ENCODE measurements at places on chromosomes 3 and 15.

DNA sequence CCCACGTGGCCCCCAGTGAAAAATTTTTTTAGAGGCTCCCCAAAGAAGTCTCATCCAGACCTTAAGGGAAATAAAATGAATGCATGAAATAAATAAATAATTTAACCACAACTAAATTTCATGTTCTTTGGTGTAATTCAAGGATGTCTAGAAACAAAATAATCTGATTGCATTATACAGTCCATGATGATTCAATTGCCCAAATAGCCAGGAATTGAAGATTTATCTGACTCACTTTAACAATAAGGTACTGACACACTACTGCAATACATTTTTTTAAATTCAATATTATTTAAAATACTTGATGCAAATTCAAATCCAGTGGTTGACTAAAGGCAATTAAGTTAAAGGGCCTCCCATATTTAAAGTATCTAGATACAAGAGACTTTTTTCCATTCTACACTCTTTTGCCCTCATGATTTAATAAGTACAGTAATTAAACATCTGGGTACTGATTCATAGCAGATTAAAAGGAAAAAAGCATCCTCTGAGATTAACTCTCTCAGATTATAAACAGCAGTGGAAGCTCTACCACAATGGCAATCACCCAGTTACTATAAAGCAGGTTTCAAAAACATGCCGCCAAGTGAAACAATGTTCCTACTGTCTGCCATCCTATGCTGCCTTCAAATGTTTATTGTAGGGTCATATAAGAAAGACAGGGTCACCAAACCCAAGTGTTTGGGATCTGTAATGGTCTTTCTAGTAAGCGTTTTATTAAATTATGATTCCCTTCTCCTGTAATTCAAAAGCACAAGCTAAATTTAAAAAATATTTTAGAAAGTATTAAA, 9.9 kb downstream of the UQCC5 start:
- no peak for DNase-seq

DNA sequence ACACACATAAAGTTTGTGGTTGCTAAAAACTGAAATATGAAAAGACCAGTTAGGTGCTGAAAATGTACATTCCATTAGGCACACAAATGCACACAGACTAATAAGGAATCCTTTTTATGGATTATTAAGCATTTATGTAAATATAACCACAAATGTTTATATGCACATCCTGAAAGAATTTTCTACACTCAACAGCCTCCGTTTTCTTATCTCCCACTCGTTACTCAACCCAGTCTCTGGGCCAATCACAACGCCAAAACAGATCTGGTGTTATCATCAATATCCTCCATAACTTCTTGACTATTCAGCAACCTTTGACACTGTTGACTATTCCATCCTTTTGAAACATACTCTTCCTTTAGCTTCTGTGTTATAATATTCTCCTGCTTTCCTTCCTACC, 136.4 kb downstream of the ATP8B4 start:
- no peak for DNase-seq

GRCh38 chr3:2023959-2024358, 74.7 kb upstream of the CNTN4 start:
- DNase-seq, result no peak

DNA sequence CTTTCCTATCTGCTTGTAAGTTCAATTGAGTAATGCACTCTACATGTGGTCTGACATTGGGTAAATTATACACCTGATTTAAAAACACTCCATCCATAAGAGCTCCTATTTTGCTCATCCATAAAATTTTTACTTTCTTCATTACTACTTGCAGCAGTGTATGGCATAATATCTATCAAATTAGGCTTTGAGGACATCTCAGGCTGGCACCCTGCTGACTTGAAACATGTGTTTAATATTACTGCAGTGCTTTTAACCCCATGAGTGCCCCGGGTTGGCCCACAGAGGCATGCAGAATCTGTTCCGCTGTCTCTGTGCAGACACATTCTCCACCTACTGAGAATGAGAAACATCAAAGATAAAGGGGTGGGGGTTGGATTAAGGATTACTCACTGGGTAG, 249.9 kb upstream of the DNAJC19 start:
- DNase-seq, result no peak

DNA sequence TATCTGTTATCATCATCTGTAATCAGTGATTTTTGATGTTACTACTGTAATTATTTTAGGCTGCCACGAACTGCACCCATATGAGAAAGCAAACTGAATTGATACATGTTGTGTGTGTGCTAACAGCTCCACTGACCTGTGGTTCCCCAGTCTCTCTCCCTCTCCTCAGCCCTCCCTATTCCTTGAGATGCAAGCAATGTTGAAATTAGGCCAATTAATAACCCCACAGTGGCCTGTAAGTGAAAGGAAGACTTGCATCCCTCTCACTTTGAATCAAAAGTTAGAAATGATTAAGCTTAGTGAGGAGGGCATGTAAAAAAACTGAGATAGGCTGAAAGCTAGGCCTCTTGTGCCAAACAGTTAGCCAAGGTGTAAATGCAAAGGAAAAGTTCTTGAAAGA, 218.6 kb upstream of the LRRFIP2 start:
- no peak for DNase-seq

GRCh38 chr3:23981955-23982354, 36.9 kb downstream of the NR1D2 start:
- no peak for DNase-seq

GRCh38 chr15:79923079-79923514, 26.3 kb upstream of the MTHFS start:
- DNase-seq, result no peak

DNA sequence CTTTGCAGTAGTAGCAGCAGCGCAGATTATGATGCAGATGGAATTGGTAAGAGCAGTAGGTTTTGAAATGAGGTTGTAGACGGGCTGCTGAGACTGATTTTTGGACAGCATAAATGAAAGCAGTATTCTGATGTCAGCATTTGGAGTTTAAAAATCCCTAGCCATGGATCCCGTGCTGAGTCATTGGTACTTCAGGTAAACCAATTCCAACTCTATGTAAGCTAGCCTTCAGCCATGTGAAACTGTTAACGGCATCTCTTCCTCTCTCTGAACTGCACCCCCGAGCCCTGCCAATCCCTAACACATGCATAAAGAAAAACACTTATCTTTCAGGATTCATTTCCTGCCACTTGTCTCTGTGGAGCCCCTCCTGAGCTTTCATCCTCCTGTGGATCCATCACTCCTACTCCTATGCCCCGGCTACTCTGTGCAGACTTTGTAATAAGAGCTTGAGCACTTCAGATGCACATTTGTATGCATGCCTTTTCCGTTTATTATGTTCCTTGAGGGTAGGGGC, 119.0 kb downstream of the AKAP13 start:
- DNase-seq, result no peak

GRCh38 chr3:126714276-126714900, 10.3 kb downstream of the CHCHD6 start:
- no peak for DNase-seq

DNA sequence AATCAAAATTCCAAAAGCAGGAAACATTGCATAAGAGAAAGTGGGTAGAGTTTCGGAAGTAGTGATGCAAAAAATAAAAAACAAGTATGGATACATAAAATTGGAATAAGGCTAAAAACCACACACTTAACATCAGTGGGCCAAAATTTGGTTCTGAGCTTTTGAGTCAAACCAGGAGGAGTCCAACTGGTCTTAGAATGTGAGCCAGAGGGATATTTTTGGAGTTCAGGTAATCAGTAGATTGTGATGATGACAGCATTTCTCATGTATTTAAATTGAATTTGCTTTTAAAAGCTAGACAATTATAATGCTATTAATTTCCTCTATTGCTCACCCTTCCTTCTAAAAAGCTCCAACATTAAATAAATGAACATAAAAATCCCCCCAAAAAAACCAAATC, 38.2 kb upstream of the CHST2 start:
- DNase-seq, result no peak

DNA sequence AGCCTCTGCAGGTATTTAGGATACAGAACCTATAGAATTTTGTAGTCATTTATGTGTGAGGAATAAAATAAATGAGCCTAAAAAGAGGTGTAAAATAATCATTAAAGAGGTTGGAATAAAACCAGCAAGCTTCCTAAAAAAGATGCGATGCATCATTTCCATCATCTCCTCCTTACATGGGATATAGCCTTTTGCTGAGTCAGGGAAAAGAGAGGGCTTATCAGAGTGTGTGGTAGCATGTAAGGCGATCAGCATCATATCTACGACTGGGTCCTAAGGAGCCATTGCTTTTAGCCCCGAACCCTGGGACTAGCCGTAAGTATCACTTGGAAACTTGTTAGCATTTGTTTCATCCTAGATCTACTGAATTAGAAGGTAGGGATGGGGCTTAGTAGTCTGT, 94.9 kb downstream of the DTWD1 start:
- DNase-seq, result no peak

DNA sequence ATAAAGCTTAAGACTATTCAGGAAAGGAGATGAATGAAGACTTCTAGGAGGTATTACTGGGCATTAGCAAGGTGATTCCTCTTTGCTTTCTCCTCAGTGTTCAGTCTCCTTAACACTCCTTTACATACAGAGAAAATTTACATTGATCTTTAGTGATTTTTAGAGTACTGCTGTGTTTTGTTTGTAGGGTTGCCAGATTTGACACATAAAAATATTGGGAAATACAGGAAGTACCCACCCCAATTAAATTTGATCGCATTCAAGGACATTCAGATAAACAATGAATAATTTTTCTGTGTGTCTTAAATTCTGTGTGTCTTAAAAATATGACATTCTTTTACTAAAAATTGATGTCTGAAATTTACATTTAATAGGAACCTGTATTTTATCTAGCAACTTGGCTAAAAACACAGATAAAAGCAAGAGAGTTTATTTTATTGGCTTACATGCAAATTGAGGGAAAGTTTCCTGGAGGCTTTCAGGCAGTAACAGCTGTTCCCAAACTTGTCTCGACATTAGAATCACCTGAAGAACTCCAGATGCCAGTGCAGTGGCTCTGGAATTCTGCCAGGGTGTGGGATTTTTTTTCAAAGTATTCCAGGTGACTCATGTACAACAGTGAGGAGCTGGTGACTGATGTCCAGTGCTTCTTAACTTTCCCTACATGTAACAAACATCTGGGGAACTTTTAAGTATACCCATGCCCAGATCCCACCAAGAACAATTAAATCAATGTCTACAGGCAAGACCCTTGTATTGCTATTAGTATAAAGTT, 23.4 kb upstream of the PLOD2 start:
- no peak for DNase-seq

DNA sequence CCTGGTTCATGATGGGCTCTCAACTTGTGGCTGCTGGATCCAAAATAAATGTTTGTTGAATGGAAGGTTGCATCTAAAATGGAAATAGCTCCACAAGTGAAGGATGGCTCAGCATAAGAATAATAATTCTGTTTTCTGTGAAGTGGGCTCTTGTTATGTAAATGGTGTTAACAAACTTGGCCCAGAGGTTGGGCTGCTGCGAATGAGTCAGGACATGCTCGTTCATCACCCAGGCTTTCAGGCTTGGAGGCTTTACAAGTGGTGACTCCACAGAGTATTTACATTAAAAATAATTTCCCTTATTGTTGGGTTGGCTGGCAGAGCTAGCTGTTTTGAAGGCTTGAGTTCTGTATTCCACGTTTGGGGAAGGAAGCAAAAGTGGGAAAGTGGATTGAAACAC, 60.5 kb downstream of the ITGB5 start:
- DNase-seq, result no peak

DNA sequence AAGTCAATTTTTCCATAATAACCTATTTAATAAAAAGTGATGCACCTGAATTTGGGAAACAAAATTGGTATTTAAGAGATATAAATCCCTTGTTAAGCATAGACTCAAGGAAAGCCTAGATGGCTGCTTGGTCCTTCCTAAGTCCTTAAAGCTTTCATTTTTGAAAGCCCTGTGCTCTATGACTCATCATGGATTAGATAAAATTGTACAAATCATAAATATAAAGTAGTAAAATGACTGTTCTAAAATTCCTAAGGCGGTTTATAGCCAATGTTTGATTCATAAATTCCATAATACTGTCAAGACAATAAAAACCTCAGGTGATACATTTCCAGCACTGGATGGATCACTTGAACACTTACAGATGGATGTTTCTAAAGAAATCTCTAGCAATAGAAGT, 730.8 kb upstream of the EPHA6 start:
- DNase-seq, result no peak

- DNase-seq, result no peak
These were observed 61.2 kb upstream of the MFGE8 start for GRCh38 chr15:88974392-88974791.

DNA sequence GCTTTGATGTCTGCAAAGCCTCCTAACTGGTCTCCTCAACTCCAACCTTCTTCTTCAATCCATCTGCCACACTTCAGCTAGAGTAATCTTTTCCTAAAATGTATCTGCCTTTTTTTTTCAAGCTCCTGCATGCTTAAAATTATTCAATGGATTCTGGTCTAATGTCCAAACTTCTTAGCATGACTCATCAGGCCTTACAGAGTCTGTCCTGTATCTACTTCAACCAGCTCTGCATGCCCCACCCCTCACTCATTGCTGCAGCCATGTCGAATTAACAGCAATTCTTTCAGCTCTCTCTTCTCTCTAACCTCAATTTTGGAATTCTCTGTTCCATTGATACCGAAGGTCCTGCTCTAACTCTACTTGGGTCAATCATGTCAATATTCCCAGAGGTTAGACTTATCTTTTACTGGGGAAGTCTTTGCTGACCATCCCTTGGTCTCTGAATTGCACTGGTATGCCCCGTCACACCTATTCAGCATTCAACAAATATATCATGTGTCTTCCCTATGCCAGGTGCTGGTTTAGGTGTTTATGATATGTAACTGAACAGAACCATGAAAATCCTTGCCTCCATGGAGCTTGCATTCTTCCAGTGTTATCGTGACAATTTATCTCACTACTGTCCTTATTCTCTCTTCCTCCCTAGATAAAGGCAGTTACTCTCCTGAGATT, 88.5 kb upstream of the NANOGP8 start:
- no peak for DNase-seq

DNA sequence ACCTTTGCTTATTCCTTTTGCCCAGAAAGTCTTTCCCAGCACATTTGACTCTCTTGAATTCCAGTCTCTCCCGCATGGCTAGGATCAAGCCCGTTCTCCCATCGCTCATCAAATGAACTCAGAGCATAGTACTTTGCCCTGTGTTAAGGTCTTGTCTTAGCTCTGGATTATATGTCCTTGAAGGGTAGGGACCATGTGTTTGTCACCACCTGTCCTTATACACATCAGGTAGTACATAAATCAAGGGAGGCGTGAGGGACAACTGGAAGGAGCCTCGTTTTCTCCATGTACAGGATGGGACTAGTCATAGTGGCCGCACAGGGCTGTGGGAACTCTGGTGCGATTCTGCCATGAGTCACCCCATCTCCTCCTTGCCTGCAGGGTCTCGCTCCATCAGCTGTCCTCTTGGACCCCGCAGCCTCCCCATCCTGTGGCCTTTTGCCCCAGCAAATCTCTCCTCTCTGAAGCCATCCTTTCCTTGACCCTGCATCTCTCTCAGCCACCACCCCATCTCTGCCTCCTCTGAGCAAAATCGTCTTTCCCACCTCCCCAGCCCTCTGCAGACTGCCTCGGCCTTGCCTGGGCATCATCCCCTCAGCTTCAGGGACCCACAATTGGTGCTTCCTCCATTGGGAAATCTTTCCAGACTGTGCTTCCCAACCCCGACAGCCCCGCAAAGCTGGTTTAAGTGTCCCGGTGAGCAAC, 33.4 kb upstream of the RAB6B start:
- DNase-seq, result no peak
